ENCODE measurements at places on chromosomes 3 and 15.

DNA sequence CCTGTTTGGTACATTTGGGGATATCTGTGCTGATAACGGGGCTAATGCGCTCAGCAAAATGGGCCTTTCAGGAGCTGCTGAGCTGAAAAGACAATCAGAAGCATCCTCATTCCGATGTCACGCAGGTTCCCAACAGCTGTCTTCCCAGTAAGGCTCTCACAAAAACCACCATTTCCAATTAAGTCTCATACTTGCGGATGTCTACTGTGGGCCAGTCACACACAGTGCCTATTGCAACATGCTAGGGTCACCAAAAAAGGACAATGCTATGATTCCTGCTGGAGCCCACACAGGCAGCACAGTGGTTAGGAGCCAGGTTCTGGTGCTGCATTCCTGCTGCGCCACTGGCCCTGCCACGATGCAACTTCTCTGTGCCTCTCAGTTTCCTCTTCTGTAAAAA is 16.4 kb upstream of the LDHAL6B start:
- DNase-seq: no peak

GRCh38 chr3:34001022-34001421 is 202.6 kb downstream of the PDCD6IP start:
- no peak for DNase-seq

- no peak for DNase-seq
Measured at GRCh38 chr3:157122116-157122515, 37.8 kb downstream of the CCNL1 start.

DNA sequence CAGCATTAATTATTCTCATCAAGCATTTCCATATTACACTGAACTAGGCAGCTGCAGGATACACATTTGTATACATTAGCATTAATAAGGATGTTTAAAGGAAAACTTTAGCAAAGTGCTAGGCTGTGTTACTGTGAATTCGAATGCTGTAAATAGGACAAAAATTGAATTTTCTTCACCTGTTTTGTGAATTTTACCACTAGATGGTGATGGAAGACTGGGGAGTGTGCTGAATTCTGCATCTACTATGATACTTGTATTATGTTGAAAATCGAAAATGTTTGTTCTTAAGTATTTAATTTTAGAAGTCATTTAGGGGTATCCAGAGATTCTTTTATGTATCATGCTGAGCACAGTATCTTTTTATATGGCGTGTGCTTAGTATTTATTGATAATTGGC is 12.3 kb upstream of the P2RY14 start:
- no peak for DNase-seq

DNA sequence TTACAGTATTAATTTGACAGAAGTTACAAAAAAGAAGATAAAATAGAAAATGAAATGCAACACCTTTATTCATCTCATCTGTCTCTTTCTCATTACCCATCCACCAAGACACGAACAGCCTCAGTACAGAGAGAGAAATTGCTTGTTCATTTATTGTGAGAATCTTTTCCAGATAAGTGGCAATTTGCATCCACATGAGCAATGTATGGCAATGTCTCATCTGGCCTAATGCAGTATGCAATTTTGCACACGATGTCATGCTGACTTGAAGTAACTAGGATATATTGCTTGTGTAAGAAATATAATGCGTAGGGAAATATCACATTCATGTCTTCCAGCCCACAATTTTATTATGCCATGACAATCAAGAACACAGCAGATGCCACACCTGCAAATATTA is 866.9 kb downstream of the ROBO1 start:
- no peak for DNase-seq

DNA sequence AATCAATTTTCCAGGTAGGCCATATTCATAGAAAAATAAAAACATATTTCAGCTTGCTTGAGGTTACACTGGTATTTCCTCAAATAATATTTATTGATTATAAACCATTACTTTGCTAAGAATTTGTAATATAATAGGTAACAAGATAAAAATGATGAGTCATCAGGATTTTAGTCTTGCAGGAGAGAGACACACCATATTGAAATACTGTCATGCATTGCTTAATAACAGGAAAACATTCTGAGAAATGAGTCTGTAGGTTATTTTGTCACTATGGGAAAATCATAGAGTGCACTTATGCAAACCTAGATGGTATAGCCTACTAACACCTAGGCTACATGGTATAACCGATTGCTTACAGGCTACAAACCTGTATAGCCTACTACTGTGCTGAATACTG is 990.5 kb downstream of the OTOL1 start:
- no peak for DNase-seq

GRCh38 chr3:4756057-4756775 is 223.0 kb upstream of the BHLHE40 start:
- no peak for DNase-seq

GRCh38 chr3:43181202-43181821 is 75.4 kb upstream of the POMGNT2 start:
- DNase-seq: no peak

DNA sequence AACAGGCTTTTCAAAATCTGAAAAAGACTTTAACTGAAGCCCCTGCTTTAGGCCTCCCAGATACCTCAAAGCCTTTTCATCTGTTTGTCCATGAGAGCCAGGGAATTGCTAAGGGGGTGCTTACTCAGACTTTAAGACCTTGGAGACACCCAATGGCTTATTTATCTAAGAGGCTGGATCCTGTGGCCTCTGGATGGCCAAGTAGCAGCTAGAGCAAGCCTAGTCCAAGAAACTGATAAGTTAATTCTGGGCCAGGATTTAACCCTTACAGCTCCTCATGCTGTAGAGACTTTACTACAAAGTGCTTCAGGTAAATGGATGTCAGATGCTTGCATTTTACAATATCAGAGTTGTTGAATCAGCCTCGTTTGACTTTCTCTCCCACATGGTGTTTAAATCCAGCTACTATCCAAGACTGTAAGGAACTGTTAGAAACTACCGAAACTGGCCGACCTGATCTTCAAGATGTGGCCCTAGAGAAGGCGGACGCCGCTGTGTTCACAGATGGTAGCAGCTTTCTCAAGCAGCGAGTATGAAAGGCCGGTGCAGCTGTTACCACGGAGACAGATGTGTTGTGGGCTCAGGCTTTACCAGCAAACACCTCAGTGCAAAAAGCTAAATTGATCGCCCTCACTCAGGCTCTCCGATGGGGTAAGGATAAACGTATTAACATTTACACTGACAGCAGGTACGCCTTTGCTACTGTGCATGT is 3.3 kb downstream of the DET1 start:
- DNase-seq: no peak

DNA sequence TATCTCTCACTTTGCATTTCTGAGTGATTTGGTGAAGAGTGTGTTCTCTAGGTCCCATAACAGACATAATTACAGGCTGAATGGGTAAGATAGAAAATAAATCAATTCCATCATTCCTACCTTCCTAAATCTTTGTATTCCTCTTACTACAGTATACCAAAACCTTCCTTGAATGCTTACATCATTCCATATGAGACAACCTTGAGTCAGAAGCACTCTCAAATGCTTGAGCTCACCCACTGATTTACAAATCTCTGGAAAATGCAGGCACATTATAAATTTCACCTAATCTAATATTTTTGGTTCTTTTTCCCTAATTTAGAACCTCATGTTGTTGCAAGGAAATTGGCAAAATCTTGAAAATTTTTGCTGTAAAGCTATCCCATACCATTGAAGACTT is 239.1 kb downstream of the CBLB start:
- DNase-seq: no peak

DNA sequence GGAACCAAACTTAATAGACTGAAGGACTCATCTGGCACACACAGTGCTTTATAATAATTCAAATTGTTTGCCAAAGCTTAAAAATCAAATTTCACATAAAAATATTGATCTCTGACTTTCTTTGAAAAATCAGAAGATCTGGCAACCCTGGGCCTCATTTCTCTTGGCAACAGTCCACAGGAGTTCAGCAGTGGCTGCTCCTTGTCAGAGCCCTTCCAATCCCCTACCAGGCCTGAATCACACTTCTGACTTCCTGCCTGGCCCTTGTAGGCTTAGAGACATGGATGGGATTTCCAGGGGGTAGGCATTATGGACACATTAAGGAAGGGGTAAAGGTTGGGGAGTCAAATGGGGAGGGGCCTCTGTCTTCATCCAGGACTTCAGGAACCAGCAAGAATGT is 55.5 kb downstream of the PLS1 start:
- DNase-seq: no peak

- no peak for DNase-seq
Measured at GRCh38 chr15:52368402-52368801, 72.8 kb upstream of the MYO5C start.

DNA sequence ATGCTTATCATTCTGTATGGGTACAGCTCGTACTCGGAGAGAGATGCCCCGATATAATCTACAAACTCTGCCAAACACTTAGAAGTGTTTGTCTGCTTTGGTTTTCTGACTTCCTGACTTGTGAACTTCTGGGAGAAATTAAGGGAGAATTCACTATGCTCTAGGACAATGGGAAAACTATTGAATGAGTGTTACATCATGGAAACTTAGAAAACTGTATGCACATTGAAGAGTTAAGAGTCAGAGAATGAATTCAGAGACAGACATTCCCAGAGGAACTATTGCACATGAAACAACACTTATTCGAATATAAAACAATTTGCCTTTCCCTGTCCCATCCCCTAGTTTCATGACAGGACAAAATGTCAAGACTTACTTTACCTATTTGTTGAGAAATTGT is 57.8 kb downstream of the DTWD1 start:
- no peak for DNase-seq

GRCh38 chr15:88032787-88033186 is 223.8 kb downstream of the NTRK3 start:
- DNase-seq: no peak

GRCh38 chr15:53453253-53454105 is 306.0 kb downstream of the WDR72 start:
- no peak for DNase-seq

DNA sequence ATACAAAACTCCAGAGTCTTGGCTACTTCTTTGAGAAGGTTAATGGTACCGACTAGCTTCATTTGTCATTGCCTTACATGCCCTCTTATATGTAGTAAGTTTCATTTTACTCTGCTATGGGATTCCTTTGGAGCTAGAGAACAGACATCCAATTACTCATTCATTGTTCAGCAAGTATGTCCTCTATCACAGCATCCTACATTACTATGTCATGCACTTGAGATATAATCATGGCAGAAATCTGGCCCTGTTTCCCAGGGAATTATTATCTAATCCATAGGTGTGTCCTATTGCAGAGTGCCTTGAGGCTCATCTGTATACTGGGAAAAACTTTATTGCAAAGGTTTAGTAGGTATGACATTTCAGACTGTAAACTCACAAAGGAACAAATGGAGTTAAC is 333.1 kb upstream of the NECTIN3 start:
- DNase-seq: no peak

- no peak for DNase-seq
Measured at GRCh38 chr15:46088486-46089445, 453.9 kb downstream of the SQOR start.

DNA sequence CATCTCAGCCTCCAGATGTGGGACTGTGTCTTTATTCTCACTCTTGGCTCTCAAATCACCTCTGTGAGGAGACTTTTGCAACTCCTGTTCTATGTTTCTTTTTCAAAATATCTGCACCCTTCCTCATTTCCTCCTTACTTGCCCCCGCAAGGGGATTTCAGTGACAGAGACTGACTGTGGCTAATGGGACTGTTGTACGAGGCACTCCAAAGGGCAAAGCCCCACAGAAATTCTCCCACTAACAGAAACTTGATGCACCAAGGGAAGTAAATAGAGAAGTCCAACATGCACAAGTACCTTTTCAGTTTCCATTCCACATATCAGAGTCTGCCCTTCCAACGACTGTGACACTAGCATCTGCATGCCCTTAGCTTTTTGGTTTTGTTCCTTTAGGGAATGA is 69.7 kb downstream of the LRRK1 start:
- DNase-seq: no peak

- no peak for DNase-seq
Measured at GRCh38 chr15:70831094-70831911, 22.7 kb downstream of the LARP6 start.

DNA sequence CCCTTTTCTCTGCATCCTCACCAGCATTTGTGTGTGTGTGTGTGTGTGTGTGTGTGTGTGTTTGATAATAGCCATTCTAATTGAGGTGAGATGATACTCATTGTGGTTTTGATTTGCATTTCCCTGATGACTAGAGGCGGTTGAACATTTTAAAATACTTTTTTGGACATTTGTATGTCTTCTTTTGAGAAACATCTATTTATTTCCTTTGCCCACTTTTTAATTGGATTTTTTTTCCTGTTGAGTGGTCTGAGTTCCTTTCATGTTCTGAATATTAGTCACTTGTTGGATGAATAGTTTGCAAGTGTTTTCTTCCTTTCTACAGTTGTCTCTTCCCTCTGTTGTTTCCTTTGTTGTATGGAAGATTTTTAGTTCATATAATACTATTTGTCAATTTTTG is 54.3 kb upstream of the THSD4 start:
- DNase-seq: no peak

GRCh38 chr3:3560591-3561311 is 238.5 kb upstream of the LRRN1 start:
- DNase-seq: no peak

DNA sequence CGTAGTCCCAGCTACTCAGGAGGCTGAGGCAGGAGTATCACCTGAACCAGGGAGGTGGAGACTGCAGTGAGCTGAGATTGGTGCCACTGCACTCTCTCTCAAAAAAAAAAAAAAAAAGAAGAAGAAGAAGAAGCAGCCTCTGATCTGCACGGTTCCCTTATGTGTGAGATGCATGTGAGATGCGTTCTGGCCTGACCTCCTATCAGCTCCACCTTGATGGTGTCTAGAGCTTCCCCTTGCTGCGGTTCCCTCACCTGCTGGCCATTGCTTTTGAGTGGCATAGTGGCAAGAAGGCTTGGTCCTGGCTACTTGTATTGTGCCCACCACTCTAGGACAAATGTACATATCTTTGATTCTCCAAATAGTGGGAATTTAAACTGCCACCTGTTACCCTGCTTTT is 49.4 kb upstream of the CFAP161 start:
- DNase-seq: no peak

DNA sequence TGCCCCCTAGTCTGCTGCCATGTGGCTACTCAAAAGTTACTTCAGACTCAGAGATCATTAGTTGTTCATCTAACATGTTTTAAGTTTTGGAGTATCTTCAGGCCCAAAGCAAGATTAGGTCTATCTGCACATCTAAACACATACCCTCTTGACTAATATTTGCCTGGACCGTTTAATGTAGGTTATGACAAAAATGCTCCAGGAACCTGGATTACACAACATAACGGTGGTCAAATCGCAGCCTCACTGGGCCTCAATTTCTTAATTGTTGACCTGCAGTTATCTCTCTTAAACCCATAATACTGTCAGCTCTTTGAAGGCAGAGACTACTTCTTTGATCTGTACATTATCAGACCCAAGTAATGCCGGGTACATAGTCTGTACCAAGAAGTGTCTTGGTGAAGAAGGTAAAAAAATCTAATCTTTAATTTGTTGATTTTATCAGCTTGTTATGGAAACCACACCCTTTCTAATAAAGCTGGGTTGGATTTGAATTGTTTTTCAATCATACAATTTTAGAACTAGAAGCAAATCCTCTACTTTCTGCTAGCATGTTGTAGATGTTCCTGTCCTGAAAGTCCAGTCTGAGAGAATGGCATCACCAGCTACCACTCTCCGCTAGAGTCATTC is 3.6 kb downstream of the SNRK start:
- DNase-seq: no peak
